ENCODE measurements at places on chromosomes 13 and 19. TPM values are rescaled to one million over a fixed set of nuclear protein-coding genes. Genes with fewer than 3 reads are reported as not detected.

ZNF613 gene
- polyA plus RNA-seq: 5.8 TPM

C13orf42 gene
- polyA plus RNA-seq: 0.24 TPM

- DNase-seq: no peak
Measured at GRCh38 chr13:23876265-23876664, 12.9 kb downstream of the MIPEP start.

TEX26 gene
- polyA plus RNA-seq: not detected

PSG7 gene
- polyA plus RNA-seq: not detected

LYL1 gene
- polyA plus RNA-seq: 8.5 TPM

DNA sequence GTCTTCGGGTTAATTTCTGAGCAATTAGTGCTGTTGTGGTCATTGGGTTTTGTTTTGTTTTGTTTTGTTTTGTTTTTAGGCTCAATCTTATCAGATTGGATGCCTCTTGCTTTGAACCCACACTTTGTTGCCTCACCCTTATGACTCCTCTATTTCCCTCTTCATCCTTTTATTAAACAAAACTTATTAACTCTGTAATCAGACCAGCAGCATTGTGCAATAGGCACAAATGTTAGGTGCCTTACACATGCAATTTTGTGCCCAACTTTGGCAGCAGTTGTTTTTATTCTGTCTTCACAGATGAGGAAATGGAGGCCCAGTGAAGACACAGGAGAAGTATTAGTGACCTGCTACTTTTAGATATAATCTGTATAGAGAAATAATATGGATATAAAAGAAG is 377.7 kb downstream of the KCNRG start:
- DNase-seq: no peak

ZNF730 gene
- not detected for polyA plus RNA-seq

DNA sequence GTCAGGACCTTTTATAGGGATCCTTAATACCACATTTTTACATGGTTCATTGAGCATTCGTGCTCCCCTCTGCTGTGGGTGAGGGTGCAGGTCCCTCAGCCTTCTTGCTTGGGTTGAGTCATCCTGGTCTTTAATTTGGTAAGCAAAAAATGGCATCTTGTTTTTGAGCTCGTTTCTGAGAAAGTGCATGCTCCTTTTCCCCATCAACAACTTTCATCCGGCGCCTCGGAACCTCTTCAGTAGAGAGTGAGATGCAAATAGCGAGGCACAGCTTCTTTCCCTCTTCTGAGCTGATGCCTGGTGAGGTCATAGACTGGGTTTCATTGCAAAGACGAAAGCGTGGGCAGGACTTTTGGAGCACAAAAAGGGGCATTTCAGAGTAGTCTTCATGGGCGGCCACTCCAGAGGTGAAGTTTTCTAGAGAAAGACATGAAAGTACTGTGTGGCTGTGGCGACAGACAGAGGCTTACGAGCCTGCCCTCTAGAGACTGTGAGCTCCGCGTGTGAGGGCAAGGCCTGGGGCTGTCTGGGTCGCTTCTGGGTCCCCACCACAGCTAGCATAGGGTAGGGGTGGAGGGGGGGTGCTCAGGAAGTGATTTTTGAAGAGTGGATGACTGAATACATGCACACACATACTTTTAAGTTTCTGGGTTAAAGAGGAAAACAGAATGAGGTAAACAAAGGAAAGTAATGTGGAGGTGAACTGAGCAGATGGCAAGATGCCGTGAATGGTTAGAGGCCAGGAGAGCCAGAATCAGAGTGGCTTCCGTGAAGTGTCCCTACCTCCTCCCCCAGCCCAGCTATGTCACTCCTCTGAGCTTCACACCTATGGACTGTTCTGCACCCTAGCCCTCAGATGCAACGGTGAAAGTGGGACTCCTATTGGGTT is 44.3 kb downstream of the BBC3 start:
- no peak for DNase-seq

ZNF813 gene
- polyA plus RNA-seq: 1.2 TPM

DNA sequence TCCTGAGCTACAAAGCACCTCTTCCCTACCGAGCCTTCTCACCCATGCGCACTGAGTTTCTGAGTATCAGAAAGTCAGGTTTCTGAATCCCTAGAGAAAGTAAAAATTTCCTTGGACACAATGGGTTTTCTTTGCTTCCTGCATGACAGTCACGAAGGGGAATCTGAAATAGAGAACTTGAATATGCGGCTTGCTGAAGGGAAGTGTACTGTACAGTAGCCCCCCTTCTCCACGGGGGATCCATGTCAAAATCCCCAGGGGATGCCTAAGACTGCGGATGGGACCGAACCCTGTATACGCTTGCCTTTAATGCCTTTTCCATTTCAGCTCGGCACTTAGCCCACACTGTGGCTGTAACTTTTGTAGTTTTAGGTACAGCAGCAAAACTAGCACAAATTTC is 107.9 kb downstream of the GGACT start:
- DNase-seq: no peak

HIPK4 gene
- polyA plus RNA-seq: not detected

GRCh38 chr13:59356607-59357006 is 807.1 kb downstream of the DIAPH3 start:
- no peak for DNase-seq

ZNF610 gene
- 4.2 TPM for polyA plus RNA-seq

ZNF284 gene
- 1.2 TPM for polyA plus RNA-seq

DNA sequence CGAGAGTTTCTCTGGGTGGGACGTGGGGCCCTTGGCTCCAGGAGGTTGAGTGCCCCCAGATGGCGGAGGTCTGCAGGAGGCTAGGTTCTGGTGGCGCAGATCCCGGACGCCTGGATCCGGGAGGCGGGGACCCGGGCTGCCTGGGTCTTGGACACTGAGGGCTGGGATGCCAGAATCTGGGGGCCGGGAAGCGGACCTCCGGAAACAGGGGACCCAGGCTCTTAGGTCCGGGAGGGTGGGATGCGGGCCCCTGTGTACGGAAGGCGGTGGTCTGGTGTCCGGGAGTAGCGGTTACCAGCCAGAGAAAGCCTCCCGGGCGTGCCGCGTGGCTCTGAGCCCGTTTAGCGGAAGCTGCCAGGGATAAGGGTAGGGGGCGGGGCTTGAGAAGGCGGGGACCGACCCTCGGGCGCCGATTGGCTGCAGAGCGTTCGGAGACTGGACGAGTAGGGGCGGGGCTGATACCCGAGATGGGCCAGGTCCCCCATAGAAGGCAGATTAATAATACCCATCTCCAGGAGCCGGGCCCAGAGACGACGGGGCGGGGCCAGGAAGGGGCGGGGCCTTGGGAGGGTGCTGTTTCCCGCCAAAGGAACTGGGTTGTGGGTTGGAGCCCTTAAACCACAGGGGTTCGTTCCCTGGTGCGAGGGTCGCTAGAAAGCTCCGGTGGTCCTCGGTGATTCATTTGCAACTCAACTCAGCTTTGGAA is at the start of gene SLC1A5:
Gene SLC1A5, minus strand, starts transcription at position 333 of the 706 bp plus-strand sequence. CDS start 629 bp downstream, outside the sequence.
- DNase-seq: peak; percentile 98

PBX4 gene
- 3.9 TPM for polyA plus RNA-seq

GAS6 gene
- 135 TPM for polyA plus RNA-seq

- no peak for DNase-seq
Measured at GRCh38 chr13:109986851-109987250, 200.5 kb upstream of the IRS2 start.

CYP4F8 gene
- polyA plus RNA-seq: not detected

- DNase-seq: no peak
Measured at GRCh38 chr13:44350775-44351504, 22.7 kb upstream of the SERP2 start.

DNA sequence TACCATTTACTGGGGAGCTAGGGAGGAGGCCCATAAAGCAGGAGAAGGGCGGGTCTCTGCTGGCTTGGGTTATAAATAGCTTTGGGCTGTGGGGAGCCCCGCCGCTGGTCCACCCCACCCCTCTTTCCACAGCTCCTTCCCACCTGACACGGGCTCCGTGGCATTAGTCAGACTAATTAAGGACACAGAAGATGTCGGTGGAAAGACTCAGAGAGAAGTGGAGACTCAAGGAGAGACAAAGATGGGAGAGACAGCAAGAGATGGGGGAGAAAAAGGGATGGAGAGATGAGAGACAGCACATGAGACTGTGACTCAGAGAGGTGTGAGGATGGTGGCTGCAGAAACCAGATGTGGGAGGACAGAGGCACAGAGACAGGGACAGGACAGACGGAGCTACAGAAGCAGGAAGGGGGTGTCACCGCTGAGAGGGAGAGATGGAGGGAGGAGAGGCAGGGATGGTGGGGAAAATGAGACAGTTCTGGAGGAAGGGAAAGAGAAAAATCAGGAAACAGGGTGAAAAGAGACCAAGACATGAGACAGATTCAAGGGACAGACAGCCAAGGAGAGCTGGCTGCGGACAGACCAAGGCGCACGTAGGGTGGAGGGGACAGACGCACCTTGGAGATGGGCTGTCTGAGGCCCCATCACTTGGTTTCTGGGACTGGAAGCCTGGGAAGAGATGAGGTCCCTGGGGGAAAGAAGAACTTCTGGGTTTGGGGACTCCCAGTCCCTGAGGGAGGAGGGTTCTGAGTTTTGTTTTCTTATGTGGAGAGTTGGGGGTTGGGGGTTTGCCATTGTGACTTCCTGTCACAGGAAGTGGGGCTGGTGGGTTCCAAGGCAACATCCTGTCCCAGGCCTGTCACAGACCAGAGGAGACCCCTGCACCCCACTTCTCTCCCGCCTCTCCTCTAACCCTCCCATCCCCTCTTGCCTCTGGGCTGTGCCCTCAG is 4.1 kb downstream of the ARHGEF1 start:
- no peak for DNase-seq

GRCh38 chr13:113267642-113268405 is 29.2 kb upstream of the LAMP1 start:
- no peak for DNase-seq

NBEA gene
- 4.7 TPM for polyA plus RNA-seq

- no peak for DNase-seq
Measured at GRCh38 chr19:23460656-23461055, 65.4 kb upstream of the ZNF91 start.

DNA sequence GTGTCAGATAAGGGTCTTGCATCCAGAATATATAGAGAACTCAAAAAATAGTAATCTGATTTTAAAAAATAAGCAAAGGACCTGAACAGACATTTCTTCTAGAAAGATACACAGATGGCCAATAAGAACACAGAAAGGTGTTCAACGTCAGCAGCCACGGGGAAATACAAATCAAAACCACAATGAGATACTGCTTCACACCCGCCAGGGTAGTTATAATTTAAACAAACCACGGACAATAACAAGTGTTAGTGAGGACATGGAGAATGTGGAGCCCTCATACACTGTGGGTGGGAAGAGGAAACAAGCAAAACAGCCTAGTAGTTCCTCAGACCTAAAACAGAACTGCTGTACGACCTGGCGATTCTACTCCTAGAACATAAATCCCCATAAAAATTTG is 26.7 kb upstream of the NAPA start:
- no peak for DNase-seq

- no peak for DNase-seq
Measured at GRCh38 chr13:98065468-98065867, 77.4 kb upstream of the FARP1 start.

- no peak for DNase-seq
Measured at GRCh38 chr19:51204321-51204720, 20.6 kb upstream of the CD33 start.

SCGB2B2 gene
- polyA plus RNA-seq: 0.73 TPM

- peak; percentile 1 for DNase-seq
Measured at GRCh38 chr13:22569811-22570210, 611.0 kb upstream of the SGCG start.

DNA sequence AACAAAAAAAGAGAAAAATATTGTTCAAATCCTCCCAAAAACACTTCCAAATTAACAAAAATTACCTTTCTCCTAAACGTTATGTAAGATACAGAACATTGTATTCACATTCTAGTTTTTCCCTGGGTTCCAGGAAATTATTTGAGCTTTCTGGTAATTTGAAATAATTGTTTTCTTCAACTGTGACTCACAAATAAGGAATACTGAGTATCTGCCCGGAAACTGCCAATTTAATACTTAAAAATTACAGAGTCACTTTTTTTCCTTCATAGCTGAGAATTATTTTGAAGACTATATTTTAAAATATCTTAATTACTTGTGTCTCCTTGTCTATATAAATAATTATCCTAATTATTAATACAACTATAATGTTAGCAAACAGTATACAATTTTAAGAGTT is 709.0 kb upstream of the ARGLU1 start:
- no peak for DNase-seq

- DNase-seq: no peak
Measured at GRCh38 chr13:82344867-82345266, 1537.4 kb downstream of the SLITRK1 start.
